ENCODE measurements at places on chromosomes 7 and 10.
A peak's percentile ranks its signal among the peaks of the same experiment; 100 is the strongest.

DNA sequence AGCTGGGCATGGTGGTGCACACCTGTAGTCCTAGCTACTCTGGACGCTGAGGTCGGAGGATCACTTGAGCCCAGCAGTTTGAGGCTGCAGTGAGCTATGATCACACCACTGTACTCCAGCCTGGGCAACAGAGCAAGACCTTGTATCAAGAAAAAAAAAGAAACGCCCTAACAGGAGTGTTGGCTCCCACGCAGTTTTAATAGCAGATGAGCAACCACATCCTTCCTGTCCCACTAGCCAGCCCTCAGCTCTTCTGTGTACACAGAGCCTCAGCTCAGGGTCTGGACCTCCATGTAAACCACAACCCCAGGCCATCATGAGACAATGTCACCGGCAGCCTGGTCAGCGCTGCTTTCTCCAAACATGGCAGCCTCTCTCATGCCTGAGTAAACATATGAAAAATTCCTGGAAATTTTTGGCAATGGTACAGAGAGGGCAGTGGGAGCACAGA lies 108.2 kb downstream of the PIP4K2A start:
- DNase-seq = no peak

DNA sequence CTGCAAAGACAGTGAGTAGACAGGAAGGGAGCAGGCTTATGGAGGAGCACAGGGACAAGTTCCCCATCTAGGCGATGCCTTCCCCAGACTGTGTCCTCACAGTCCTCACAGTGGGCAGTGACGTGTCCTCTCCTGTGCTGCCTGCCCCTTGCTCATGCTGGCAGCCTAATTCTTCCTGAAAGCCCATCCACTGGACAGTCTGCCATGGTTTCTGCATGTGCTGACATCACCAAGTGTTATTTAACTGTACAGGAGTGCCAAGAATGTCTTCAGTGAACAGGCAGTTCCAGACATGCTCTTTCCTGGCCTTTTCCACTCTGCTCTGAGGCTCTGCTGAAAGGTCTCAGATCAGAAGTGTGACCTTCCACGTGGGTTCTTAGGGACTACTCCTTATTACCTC lies 54.1 kb downstream of the ZNF248 start:
- no peak for DNase-seq

GRCh38 chr7:7323352-7323751 lies 141.0 kb downstream of the C1GALT1 start:
- DNase-seq = no peak

GRCh38 chr10:74058658-74059057 lies 60.7 kb downstream of the VCL start:
- peak; percentile 23 for DNase-seq

DNA sequence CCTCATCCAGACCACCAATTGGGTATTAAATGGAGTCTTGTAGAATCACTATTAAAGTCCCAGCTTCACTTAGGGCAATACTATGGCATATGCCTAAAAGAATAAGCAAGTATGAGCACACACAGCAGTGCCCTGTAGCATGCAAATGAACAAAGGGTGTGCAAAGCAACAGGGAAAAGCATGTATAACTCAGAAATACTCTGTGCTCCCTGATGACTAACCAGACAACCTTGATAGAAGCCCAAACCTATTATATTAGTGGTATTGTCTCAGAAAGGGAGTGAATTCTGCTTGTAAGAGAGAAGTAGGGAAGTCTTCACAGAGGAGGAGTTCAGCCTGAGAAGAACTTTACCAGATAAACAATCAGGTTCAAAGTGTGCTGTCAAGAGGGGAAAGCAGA lies 131.2 kb downstream of the DGKI start:
- no peak for DNase-seq

GRCh38 chr10:124130198-124130900 lies 37.0 kb upstream of the CHST15 start:
- no peak for DNase-seq

GRCh38 chr10:110392121-110392520 lies 87.4 kb upstream of the SMNDC1 start:
- DNase-seq = no peak

GRCh38 chr10:75097666-75098285 lies 13.7 kb upstream of the SAMD8 start:
- DNase-seq = no peak

- no peak for DNase-seq
Measured at GRCh38 chr10:33618196-33618595, 283.7 kb upstream of the NRP1 start.

GRCh38 chr7:8973601-8974000 lies 540.2 kb downstream of the NXPH1 start:
- DNase-seq = no peak

DNA sequence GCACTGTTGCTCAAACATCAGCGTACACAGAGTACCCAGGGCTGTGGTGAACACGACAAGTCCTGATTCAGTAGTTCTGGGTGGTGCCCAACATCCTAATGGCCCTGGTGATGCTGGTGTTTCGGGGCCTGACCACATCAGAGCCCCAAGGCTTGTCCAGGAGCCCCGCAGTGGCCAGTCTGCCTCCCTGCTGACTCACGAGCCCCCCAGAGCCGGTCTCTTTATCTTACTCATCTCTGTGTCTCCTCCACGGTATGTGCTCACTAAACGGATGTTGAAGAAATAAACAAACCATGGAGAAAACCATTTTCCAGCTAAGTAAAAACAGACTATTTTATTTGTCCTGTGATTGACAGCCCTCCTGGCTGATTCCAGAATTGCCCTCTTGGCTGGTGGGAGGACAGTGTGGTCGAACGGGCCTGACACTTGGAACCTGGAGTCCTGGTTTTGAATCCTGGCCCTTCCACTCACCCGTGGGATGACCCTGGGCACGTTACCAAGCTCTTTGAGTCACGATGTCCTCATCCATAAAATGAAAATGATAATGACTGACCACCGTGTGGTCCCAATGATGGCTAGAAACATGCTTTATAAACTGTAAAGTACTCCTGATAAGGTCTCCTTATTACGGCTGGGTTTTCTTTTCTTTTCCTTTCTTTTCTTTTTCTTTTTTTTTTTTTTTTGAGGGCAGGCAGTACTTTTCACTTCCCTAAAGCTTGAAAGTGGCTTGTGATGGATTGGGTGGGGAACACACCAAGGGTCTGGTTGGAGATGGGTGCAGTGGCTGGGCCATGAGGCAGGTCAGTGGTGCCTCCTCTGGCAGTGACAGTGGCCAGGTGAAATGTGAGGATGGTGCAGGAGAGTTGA lies 5.7 kb downstream of the HIP1 start:
- DNase-seq = no peak

GRCh38 chr7:55250313-55250712 lies 114.8 kb upstream of the LANCL2 start:
- no peak for DNase-seq

DNA sequence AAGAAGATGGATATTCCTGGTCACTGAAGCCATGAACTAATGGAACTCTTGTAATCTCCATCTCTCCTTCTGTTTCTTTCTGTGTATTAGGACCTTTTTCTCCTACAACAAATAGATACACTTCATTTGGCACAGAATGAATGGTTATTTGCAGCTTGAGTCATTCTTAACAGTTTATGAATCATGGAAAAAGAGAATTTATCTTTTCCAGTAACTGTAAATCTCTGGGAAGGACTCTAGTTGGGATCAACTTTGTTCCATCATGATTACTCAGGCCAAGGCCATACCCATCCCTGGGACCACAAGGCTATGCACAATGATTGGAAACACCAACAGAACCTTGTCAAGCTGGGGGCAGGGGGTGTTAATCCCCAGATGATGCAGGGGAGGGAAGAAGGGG lies 36.1 kb upstream of the MDFIC start:
- DNase-seq = no peak

- no peak for DNase-seq
Measured at GRCh38 chr7:149787428-149788299, 14.3 kb upstream of the ZNF467 start.

DNA sequence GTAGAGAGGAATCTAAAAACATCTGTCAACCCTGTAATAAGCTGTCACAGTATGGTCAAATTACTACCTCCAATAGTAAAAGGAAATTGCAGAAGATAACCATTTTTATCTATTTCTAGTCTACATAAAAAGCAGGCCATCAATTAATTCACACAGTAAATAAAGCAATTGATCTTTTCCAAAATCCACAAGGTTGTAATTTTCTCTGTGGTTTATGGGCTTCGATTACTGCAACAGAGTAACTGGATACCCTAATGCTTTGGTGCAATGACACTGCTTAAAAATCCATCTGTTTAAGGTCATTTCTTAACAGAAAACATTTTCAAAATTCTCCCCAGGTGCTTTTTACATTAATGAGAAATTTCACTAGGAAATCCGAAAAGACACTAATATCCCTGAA lies 23.9 kb downstream of the ESYT2 start:
- no peak for DNase-seq

GRCh38 chr7:111762211-111762610 lies 199.9 kb upstream of the IMMP2L start:
- no peak for DNase-seq

DNA sequence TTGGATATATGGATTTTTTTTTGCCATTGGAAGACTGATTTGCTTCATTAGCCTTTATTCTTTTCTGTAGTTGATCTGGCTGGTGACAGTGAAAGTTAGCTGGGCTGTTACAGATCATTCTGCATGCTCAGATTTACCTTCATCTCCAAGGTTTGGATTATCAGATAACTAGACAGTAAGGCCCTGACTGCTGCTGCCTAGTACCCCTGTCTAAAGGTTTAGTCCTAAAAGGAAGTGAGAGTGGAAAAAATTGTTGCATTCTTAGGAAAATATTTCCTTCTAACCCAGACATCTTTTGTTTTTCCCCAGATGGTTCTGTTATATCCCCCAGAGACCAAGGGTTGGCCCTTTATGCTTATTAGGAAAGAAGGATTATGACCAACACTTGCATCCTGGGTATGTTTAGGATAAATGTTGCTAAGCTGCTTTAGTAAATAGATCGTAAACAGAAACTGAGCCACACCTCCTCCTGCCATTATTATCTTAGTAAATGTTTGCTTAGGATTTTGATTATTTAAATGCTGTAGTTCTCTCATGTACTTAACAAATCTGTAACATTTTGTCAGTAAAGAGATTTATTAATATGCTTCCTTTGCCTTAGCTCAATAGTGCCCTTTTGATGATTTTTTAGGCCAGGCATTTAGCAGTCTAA lies 44.4 kb downstream of the MCU start:
- DNase-seq = peak; percentile 54

DNA sequence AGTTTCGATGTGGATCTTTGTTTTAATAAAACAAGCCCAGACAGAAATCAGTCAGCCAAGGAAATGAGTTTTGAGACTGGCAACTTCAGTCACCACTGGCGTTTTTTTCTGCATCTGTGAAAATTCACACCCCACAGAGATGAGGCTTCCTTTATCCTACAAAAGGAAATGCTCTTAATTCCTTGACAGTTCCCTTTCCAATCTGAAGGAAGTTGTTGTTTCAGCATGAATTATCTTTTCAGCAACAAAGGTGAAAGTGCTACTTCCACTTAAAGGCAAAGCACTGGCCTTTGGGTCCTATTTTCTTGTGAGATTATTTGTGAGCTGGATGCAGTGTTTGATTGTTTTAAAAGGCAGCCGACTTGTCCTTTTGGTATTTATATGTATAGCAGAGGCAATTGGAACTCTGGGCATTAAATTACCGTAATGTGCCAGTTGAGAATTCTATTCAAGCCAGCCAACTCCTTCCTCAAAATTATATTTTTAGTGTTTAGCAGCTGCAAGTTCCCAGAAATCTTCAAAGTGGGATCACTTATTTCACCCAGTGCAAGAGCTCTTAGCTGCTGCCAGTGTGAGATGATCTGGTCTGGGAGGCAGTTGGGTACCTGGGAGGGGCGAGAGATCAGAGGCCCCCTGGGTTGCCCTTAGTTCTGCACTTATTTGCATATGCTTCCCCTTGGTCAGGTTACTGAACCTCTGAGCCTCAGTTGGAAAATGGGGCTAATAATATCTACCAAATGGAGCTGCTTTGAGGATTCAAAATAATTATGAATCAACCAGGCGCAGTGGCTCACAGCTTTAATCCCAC lies 427.1 kb downstream of the GALNT17 start:
- DNase-seq = no peak

- DNase-seq = no peak
Measured at GRCh38 chr7:155345490-155345889, 47.8 kb downstream of the INSIG1 start.

DNA sequence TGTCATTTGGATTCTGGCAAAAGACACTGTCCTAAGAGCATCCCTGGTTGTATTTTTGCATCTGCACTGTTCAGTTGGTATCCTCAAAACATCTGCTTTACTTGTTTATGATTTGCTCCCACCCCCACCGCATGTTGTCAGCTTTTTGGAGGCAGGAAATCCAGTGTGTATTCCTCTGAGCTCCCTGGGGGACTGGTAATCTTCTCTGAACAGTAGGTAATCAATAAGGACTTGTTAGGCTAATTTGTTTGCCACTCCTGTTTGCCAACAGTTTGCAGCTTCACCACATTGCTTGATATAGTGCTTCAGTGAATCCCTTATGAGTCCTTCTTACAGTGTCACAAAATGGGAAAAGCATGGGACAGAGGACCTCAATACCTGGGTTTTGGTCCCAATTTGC lies 49.1 kb downstream of the FEZF1 start:
- no peak for DNase-seq

DNA sequence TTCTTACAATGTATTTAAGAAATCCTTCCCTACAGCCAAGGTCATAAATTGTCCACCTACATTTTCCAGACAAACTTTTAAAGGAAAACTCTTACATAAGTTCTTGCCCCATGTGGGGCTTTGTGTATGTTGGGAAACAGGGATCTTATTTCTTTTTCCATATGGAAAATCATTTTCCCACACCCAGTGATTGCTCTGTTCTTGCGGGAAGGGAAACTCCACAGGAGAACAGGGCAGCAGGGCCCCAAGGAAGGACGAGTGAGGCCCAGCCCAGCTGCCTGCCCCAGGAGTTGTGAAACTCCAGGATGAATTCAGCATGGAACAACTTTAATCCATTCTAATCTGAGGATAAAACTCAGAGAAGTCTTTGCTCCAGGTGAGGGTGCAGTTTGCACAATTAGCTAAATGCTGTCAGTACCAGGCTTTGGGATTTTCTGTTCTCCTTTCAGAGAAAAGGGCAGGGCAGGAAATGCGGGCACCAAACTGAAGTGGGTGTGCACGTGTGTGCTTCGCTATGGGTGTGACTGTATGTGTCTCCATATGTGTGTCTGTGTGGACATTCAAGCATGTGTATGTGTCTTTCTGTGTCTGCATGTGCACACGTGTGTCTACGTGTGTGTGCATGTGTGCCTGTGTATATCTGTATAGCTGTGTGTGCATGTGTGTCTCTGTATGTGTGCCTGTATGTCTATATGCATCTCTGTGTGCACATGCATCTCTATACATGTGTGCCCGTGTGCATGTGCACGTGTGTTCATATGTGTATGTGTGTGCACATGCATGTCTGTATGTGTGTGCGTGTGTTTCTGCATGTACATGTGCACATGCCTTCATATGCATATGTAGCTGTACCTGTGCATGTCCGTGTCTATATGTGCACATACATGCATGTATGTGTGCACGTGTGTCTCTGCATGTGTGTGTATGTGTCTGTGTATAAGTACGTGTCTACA lies 102.0 kb upstream of the FAM20C start:
- no peak for DNase-seq
